Kidney epithelial cell (primary cell): ENCODE measurements at places on chromosomes 1 and 21. TPM values are rescaled to one million over a fixed set of nuclear protein-coding genes. Genes with fewer than 3 reads are reported as not detected.

The IVL gene
- 1.2 and 2.3 TPM in 2 replicates for total RNA-seq

The DENND1B gene
- total RNA-seq, result 7.0 and 7.5 TPM in 2 replicates

The COL16A1 gene
- total RNA-seq, result 9.2 and 10.8 TPM in 2 replicates

The HMGN1 gene
- 330 and 352 TPM in 2 replicates for total RNA-seq

The CDC42 gene
- total RNA-seq, result 292 and 327 TPM in 2 replicates

The ZMYND12 gene
- 0.46 and 0.48 TPM in 2 replicates for total RNA-seq

The RPTN gene
- total RNA-seq, result not detected in 2 replicates

The CIART gene
- total RNA-seq, result 1.8 and 2.4 TPM in 2 replicates

The MANEAL gene
- 6.4 and 8.7 TPM in 2 replicates for total RNA-seq

The CASZ1 gene
- 19.1 and 28.2 TPM in 2 replicates for total RNA-seq

The TMPRSS3 gene
- 3.8 and 4.1 TPM in 2 replicates for total RNA-seq

The GPR37L1 gene
- total RNA-seq, result 0.04 and 0.07 TPM in 2 replicates

The TAS1R3 gene
- 0.08 and 1.0 TPM in 2 replicates for total RNA-seq

The PLPPR5 gene
- total RNA-seq, result 0.50 TPM in 1 of 2 replicates, not detected in the other

The S100PBP gene
- total RNA-seq, result 11.2 and 12.7 TPM in 2 replicates

The DNM3 gene
- 1.6 and 2.7 TPM in 2 replicates for total RNA-seq

The PLEKHN1 gene
- 13.2 and 13.3 TPM in 2 replicates for total RNA-seq

The CD2 gene
- total RNA-seq, result not detected in 2 replicates

The EXO1 gene
- 3.2 and 4.4 TPM in 2 replicates for total RNA-seq

The SPATA17 gene
- total RNA-seq, result 0.63 and 1.8 TPM in 2 replicates

The TMEM39B gene
- 5.2 and 5.8 TPM in 2 replicates for total RNA-seq

The PTGER3 gene
- total RNA-seq, result 0.29 and 1.4 TPM in 2 replicates

The S100A7A gene
- total RNA-seq, result not detected in 2 replicates

The CD101 gene
- 0.08 and 0.75 TPM in 2 replicates for total RNA-seq

The S100A7 gene
- total RNA-seq, result not detected in 2 replicates

The AGL gene
- total RNA-seq, result 12.7 and 15.4 TPM in 2 replicates

The SH2D5 gene
- 11.7 and 17.5 TPM in 2 replicates for total RNA-seq

The GOLT1A gene
- total RNA-seq, result 5.0 and 9.2 TPM in 2 replicates
